Stimulated activated CD4-positive, alpha-beta T cell treated with anti-CD3 and anti-CD28 coated beads, Interleukin-1b, Interleukin-23, amount 100 ng/mL, for 24 hours (primary cell): ENCODE measurements at places on chromosomes 2 and 18.

- DNase-seq = no peak
These were observed 20.8 kb upstream of the MGAT5 start for GRCh38 chr2:134232868-134233727.

DNA sequence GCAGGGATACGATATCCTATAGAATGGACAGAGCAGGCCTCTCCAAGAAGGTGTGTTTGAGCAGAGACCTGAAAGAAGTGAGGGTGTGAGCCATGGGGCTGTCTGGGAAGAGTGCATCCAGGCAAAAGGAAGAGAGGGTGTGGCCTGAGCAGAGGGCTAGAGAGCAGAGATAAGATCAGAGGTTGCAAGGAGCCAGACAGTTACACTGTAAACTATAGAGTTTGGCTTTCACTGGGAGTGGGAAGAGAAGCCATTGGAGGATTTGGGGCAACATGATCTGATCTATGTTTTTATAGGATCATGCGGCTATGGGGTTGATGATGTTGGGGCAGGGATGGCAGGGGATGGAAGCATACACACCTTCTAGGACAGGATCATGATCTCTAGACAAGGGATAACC lies 124.1 kb upstream of the MAP3K20 start:
- no peak for DNase-seq

DNA sequence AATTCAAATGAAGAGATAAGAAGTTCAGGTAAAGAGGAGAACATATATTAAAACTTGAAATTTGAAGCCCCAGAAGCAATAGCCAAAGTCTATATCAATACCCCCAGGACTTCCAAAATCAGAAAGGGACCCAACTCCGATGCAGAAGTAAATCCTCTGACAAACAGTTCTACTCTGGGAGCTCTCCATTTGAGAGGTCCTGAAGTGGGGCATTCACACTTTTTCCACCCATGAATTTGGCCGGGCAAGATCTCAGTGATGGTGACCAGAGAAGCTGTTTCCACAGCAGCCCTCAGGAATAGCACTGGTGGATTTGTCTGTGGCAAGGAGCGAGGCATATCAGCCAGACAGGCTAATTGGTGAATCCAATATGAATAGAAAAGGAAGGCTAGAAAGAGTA lies 313.6 kb upstream of the MC4R start:
- DNase-seq = no peak

GRCh38 chr2:76316691-76317090 lies 606.0 kb upstream of the GCFC2 start:
- DNase-seq = no peak

DNA sequence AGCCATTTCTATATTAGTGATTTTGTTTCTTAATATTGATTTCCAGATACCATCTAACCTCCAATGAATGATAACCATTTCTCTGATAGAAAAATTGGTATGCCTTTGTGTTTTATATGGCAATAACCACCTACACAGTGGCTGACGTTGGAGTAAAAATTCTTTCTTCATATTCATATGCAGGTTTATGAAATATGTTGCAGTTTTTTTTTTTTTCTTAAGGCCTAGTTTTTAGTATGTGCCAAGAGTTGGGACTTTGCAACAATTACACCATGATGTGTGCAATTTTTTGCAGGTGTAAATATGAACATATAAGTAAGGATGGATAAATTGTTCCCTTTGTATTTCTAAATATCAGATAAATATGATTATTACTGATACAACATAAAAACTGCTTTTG lies 163.2 kb upstream of the MYO3B start:
- DNase-seq = no peak

DNA sequence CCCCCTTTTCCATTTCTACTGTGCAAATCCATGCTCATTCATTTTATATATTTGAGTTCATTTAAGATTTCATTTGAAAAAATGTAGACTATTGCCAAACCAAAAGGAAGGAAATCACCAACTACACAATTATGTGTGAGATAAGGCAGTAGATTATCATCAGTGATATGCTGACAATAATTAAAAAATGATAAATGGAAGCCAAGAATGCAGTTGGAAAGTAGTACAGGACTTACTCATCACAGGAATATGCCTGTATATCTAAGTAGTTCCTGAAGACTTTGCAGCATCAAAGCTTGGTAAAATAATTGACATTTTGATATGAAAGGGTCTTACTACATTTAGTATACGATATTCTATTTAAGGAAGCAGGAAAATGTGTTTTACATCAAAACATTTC lies 166.1 kb upstream of the OTX1 start:
- no peak for DNase-seq

GRCh38 chr18:48861181-48861708 lies 89.5 kb downstream of the SMAD7 start:
- no peak for DNase-seq

GRCh38 chr2:143679617-143680016 lies 550.4 kb downstream of the ARHGAP15 start:
- no peak for DNase-seq

DNA sequence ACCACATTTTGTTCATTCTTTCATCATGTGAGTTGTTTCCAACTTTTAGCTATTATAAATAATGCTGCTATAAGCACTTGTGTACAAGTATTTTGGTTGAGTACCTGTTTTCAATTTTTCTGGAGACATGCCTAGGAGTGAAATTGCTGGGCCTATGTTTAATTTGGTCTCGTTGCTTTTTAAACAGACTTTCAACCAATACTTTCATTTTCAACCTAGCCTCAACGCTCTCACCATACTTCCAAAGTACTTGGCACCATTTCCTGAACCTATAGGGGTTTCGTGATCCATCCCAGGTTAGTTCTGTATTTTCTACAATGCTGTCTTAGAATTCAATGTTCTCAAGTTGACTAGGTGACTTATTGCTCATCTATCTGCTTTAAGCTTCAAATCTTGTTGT lies 126.1 kb downstream of the SRBD1 start:
- DNase-seq = no peak

DNA sequence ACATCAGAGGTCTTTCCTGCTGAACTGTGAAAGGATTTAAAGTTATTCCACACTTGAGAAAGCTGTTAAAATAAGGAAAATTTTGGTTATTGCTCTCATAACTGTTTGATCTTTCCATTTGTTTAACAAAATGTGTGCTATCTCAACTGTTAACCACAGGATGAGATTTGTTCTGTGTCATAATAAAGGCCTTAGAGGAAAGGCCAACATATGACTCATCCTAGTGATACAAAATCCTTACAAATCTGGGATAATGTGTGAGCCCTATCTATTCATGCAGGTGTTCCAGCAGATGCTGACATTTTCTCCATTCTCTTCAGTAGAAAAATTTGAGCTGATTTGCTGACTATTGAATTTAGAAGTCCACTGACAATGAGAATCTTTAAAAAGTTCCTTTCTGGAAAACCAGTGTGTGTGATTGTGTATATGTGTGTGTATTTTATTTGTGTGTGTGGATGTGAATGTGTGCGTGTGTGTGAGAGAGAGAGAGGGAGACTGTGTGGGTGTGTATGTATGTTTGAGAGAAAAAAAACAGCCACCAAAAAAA lies 1111.9 kb upstream of the GYPC start:
- DNase-seq = no peak

GRCh38 chr2:5132281-5132680 lies 559.9 kb upstream of the SOX11 start:
- DNase-seq = no peak

DNA sequence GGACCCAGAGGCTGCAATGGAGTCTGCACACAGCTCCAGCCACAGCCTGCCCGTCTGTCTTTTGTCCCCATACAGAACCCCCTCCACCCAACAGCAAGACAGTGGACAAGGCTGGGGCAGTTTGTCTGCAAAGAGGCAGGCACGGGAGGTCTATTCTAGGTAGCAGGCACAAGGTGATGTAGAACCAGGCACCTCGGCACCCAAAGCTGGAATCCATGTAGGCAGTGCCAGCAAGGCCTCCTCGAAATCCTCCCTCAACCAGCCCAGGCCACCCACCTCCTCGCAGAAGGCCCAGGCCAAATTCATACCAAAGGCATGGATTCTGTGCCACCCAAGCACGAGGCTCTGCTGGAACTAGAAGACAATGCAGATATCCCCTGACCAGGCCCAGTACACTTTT lies 179.2 kb downstream of the TNS1 start:
- no peak for DNase-seq

- no peak for DNase-seq
These were observed 89.9 kb upstream of the CD226 start for GRCh38 chr18:70037431-70038061.

DNA sequence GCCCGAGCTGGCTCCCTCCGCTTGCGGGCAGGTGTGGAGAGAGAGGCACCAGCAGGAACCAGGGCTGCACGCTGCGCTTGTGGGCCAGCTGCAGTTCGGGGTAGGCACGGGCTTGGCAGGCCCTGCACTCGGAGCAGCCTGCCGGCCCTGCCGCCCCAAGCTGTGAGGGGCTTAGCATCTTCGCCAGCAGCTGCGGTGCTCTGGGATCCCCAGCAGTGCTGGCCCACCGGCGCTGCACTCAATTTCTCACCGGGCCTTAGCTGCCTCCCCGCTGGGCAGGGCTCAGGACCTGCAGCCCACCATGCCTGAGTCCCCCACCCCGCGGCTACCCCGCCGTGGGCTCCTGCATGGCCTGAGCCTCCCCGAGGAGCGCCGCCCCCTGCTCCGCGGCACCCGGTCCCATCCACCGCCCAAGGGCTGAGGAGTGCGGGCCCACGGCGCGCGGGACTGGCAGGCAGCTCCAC lies 434.4 kb upstream of the RGPD4 start:
- DNase-seq = no peak

- no peak for DNase-seq
These were observed 67.3 kb upstream of the RMDN2 start for GRCh38 chr2:37857575-37858399.

GRCh38 chr2:203748331-203749126 lies 42.1 kb downstream of the CD28 start:
- no peak for DNase-seq

GRCh38 chr2:202765436-202765835 lies 106.1 kb downstream of the ICA1L start:
- DNase-seq = no peak

DNA sequence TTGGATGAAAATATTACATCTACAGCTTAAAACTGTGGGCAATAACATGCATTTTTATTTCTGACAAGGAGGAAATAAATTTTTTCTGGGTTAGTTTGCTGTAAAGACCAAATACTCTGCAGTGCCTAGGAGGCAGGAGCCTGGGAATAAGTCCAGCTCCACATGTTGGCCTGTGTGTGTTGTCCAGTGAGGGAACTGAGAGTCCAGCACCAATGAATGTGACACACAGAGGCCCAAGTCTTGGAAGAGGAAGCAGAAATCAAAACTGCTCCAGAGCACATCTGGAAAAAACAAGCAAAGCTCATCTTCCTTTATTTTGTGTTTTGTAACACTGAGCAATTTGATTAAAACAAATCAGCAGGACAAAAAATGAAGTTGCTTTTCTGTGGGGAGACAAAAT lies 63.1 kb upstream of the KLHL14 start:
- no peak for DNase-seq

GRCh38 chr2:200616193-200616592 lies 30.4 kb downstream of the AOX1 start:
- no peak for DNase-seq

DNA sequence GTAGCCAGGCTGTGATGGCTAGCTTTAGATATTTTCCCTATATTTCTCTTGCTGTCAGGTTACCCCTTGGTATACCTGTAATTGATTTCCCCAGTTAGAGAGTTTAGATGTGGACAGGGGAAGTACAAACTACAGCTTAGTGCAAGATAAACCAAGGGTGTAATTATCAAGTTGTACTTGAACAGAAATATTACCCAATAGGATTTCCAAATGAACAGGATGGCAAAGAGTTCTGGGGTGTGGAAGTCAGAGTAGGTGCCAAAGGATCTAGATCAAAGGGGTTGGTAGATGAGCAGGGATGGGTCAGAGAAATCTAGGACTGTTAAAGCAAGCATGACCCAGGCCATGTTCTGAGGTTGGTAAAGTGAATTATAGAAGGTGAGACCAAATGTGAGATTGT lies 585.2 kb downstream of the CCDC85A start:
- no peak for DNase-seq

DNA sequence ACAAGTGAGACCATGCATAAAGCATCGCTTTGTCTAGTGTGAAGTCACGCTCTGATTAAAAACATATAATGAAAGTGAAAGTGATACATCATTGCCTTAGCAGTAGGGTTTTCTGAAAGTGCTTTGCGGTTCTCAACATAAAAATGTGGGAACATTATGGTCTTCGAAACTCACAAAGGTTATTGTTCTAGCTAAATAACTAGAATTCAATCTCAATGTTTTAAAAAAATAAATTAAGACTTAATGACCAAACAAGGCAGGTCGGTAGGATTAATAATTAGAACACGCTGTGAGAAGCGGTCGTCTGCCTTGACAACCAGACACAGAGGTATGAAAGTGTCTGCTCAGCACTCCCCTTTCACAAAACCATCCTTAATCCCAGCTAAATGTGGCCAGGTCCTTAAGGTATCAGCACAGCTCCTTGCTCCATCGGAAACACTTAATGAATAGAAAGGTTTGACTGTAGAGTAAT lies 42.2 kb downstream of the KLHL14 start:
- DNase-seq = no peak

- DNase-seq = peak; percentile 20
These were observed 237.5 kb downstream of the LDLRAD4 start for GRCh38 chr18:13455960-13456481.

DNA sequence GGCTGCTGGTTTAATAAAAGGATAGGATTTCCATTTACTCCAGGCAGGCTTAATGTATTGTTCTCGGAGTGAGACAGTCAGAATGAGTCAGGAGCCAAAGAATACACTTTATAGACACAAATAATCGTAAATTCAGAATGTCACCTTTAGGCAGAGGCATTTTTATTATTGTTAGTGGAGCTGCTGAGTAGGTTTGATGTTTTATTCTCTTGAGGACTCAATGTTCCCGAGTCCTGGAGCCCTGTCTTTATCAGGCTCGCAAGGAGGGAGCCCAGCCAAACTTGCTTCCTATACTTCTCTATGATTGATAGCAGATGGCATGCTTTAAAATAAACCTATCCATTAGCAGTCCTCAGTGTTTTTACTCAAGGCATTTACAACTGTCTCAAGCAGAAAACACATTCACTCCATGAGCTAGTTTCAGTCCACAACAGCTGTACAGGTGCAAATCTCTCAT lies 492.3 kb upstream of the ZEB2 start:
- no peak for DNase-seq

GRCh38 chr2:111950236-111950635 lies 51.8 kb downstream of the MERTK start:
- no peak for DNase-seq

DNA sequence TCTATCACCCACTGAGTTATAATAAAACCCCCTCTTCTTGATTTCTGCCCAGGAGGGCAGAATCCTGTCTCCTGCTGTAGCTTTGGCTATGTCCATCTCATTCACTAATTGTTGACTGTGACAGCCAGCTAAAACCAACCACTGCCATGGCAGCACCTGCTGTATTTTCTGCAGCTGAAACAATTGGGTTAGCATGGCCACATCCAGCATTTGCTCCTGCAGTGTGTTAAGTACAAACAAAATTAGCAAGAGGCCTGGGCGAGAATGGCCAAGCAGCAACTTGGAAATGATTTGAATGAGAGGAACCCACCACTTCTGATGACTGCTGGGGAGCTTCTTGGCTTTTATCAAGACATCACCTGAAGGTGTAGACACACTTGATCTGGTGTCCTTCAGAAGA lies 89.4 kb upstream of the LRRTM1 start:
- no peak for DNase-seq

GRCh38 chr2:211367293-211367692 lies 810.9 kb downstream of the CPS1 start:
- DNase-seq = no peak

- no peak for DNase-seq
These were observed 27.7 kb downstream of the NETO1 start for GRCh38 chr18:72840109-72840508.

- no peak for DNase-seq
These were observed 273.5 kb downstream of the CDH20 start for GRCh38 chr18:61606759-61607158.
